ENCODE measurements at places on chromosomes 2 and 18. TPM values are rescaled to one million over a fixed set of nuclear protein-coding genes. Genes with fewer than 3 reads are reported as not detected.

DNA sequence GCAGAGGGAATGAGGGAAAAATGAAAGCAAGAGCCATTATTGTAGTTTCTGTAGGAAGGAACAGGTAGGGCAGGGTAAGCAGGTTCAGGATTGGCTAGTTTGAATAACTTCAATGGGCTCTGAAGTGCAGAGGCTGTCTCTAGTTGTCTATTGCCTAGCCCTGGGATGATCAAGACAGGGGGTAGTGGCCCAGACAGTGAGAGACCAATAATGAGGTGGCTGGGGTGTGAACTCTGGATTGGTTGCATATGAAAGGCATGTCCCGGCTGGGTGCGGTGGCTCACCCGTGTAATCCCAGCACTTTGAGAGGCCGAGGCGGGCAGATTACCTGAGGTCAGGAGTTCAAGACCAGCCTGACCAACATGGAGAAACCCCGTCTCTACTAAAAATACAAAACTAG, 67.5 kb upstream of the SLC38A11 start:
- no peak for DNase-seq

Gene INO80B
- 30.1 TPM for polyA plus RNA-seq

GRCh38 chr18:62643181-62643580, 72.2 kb upstream of the PHLPP1 start:
- no peak for DNase-seq

DNA sequence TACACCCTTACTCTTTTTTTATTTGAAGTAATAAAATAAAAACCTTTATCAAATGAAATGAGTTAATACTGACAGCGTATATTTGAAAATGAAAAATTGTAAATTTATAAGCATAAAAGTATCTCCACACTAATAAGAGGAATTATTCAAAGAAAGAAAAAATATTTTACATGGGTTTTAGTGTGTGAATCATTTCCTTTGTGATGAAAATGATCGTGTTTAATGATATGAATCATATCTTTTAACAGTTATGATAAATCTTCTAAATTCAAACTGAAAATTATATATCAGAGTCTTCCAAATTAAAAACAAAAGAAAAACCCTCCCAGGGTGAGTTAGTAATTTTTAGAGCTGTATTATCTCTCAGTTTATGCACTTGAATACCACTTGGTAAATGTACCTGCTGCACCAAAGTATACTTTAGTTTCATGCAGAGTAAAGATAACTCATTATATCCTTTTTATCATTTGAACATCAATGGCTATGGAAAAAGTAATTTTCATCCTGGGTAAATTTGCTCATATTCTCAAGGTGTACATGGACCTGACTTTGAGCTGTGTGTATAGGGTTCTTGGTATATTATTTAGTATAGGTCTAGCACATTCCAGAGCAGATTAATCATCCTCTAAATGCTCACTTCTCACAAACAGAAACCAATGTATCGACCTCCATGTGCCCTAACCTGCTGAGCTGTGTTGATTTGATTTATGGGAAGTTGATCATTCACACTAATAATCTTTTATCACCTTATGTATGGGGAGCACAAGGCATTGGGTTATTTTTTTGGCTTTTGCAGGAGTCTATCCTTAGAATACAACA, 98.7 kb upstream of the VWC2L start:
- no peak for DNase-seq

DNA sequence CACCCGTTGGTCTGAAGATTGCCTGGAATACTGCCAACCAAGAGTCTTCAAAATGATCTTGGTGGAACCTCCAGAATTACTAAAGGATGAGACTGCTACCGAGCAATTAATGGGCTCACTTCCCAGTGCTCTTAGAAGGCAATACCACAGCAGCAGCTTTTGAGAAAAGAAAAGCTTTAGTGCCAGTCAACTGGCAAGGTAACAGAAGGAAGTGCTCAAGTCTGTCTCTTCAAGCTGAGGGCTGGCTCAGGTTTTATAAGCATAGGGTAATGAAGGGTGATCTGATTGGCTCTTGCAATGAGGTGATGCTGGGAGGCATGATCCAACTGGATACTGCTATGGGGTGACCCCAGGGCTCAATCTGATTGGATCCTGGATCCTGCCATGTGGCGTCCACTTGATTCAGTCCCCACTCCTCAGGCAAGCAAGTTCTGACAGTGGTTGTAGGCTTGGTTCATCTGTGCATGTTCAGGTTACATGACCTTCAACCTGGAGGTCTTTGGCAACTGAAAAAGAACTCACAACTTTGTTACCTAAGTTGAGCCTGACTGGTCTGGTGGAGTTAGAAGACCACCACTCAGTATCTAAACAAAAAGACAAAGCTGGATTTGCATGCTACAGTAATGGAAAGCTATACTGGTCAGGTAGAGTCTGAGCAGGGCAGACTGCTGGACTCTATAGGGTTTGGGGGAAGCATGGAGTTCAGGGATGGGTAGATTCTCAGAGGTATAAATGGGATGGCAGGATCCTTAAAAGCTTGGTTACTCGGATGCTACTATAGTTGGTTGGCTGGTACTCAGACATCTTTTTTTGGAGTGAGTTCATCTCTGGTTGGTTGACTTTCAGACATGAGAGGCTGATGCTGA, 14.0 kb upstream of the RIF1 start:
- no peak for DNase-seq

Gene SLC38A11
- 2.8 TPM for polyA plus RNA-seq

DNA sequence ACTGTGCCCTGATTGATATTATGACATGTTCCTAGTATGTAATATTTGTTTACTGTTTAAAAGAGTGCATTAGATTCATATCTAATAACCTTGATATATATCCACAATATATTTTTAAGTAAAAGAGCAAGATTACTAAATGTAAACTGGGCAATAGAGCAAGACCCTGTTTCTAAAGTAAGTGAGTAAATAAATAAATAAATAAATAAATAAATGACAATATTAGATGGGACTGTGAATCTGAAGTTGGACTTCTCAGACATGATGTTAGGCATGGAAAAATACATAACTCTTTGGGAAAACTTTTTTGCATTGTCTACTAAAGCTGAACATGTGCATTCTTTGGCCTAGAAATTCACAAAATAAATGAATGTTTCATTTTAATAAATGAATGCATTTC, 164.7 kb downstream of the CCDC178 start:
- no peak for DNase-seq
